Keratinocyte (primary cell): ENCODE measurements at places on chromosomes 3 and 15.

GRCh38 chr3:28018925-28019718 lies 222.3 kb upstream of the CMC1 start:
- H3K4me1 ChIP-seq = no peaks in the 10 kb centered on the region
- no peak overlapping the region for H3K27ac ChIP-seq
- H3K4me3 ChIP-seq = no peak overlapping the region
- no peak for DNase-seq
- H3K36me3 ChIP-seq = no peaks in the 10 kb centered on the region

DNA sequence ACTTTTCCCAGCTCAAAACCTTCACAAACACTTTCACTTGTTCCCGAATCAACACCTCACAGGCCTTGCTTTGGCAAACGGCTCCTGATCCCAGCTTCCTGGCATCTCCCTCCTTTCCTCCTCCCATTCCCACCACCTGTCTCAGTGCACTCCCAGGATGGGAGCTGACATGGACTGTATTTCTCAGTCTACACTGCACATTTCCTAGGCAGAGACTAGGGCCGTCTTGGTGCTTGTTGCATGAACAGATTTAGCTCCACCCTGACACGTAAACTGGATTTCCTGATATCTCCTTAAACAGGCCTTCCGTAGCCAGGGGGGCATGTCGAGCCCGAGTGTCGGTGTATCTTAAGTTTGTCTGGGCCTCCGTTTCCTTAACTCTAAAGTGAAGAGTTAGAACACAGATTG lies 790 bp upstream of the WHAMM start:
- no peak for DNase-seq
- H3K4me1 ChIP-seq = peaks cover 15% of the 10 kb centered on the region
- H3K27ac ChIP-seq = peak overlapping the region; percentile 92
- H3K27me3 ChIP-seq = no peaks in the 10 kb centered on the region
- no peak overlapping the region for H3K4me3 ChIP-seq

DNA sequence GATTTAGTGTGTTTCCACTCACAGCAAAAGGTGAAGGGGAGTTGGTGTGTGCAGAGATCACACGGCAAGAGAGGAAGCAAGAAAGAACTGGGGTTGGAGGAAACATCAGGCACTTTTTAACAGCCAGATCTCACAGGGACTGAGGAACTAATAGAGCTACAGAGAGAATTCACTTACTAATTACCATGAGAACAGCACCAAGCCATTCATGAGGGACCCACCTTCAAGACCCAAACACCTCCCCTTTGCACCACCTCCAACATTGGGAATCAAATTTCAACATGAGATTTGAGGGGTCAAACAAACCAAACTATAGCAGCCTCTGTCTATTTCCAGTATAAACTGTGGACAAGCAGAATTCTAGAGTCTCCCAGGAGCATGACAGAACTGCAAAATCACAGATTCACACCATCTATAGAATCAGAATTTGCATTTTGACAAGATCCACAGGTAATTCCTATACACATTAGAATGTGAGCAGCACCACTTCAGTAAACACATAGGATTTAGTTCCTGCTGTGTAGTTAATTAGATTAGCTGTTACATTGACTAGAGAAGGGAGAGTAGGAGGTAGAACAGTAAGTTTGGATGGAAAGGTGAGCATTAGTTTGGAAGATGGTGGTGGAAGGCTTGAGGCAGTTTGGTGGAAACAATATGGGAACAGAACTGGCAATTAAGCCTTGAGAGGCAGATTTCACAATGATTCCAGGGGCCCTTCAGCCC lies 311.7 kb downstream of the NSUN3 start:
- H3K36me3 ChIP-seq = no peaks in the 10 kb centered on the region
- DNase-seq = no peak
- no peaks in the 10 kb centered on the region for H3K27me3 ChIP-seq
- H3K27ac ChIP-seq = no peak overlapping the region
- H3K4me1 ChIP-seq = no peaks in the 10 kb centered on the region

GRCh38 chr3:42289026-42289425 lies 23.0 kb upstream of the CCK start:
- H3K4me3 ChIP-seq = no peak overlapping the region
- H3K27me3 ChIP-seq = peaks cover 5% of the 10 kb centered on the region
- no peak overlapping the region for H3K27ac ChIP-seq
- H3K4me1 ChIP-seq = no peaks in the 10 kb centered on the region
- no peak for DNase-seq

- no peak overlapping the region for H3K4me3 ChIP-seq
- no peak overlapping the region for H3K27ac ChIP-seq
- no peaks in the 10 kb centered on the region for H3K36me3 ChIP-seq
- no peaks in the 10 kb centered on the region for H3K27me3 ChIP-seq
- no peaks in the 10 kb centered on the region for H3K4me1 ChIP-seq
- DNase-seq = no peak
Measured at GRCh38 chr15:96889734-96890480, 559.4 kb downstream of the NR2F2 start.

DNA sequence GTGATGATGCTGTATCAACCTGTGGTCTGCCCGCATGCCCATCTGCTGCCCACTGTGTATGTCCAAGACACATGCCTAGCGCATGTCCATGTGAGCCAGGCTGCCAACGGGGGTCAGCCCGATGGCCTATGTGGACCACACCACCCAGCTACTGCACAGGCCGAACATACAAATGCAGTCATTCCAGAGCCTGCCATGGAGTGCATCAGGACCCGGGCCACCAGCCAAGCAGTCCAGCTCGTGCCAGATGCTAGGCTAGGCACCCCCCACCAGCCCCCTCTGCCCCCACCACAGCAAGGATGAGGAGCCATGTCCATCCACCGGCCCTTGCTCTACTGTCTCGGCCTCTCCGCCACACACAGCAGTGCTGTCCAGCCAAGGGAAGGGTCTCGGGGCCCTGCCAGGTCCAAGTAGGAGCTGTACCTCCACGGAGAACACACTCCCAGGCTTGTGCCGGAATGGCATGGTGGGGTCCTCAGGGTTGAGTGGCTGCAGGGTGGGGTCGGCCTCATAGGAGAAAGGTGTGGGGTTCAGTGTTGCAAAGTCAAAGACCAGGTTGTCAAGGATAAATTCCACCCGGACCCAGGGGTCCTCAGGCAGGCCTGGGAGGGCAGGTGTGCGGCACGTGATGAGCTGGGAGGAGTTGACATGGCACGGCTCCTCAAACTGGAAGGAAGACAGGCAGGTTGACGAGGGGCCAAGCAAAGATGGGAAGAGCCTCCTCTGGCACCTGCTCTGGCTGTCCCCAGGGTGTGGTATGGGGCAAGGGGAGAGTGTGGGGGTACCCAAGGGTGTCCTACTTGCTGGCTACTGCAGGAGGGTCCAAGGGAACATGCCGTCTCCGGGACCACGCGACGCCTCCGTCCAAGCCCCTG lies 15.3 kb downstream of the PLXNB1 start:
- no peak overlapping the region for H3K4me3 ChIP-seq
- DNase-seq = no peak
- H3K4me1 ChIP-seq = peaks cover 12% of the 10 kb centered on the region
- peaks cover 81% of the 10 kb centered on the region for H3K36me3 ChIP-seq
- H3K27me3 ChIP-seq = no peaks in the 10 kb centered on the region
- no peak overlapping the region for H3K27ac ChIP-seq

GRCh38 chr3:21140785-21141184 lies 610.2 kb downstream of the ZNF385D start:
- no peak for DNase-seq
- H3K4me3 ChIP-seq = no peak overlapping the region
- H3K4me1 ChIP-seq = no peaks in the 10 kb centered on the region

DNA sequence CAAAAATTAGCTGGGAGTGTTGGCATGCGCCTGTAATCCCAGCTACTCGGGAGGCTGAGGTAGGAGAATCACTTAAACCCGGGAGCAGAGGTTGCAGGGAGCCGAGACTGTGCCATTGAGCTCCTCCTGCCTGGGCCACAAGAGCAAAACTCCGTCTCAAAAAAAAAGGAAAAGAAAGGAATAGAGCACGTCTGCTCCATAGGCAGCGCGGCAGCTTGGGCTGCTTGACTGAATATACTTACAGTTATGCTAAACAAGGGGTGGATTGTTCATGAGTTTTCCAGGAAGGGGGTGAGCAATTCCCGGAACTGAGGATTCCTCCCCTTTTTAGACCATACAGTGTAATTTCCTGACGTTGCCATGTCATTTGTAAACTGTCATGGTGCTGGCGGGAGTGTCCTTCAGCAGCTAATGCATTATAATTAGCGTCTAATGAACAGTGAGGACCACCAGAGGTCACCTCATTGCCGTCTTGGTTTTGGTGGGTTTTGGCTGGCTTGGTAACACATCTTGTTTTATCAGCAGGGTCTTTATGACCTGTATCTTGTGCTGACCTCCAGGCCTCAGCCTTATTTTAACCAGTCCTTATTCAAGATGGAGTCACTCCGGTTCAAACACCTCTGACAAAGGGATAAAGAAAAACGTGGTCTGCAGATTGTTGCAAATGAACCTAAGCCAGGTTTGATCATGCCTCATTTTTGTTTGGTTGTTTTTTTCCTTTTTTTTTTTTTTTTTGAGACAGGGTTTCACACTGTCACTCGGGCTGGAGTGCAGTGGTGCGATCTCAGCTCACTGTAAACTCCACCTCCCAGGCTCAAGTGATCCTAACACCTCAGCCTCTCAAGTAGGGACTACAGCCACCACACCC lies 24.9 kb upstream of the SENP5 start:
- DNase-seq = no peak
- no peaks in the 10 kb centered on the region for H3K36me3 ChIP-seq
- no peak overlapping the region for H3K27ac ChIP-seq
- H3K4me3 ChIP-seq = no peak overlapping the region
- no peaks in the 10 kb centered on the region for H3K27me3 ChIP-seq
- peaks cover 3% of the 10 kb centered on the region for H3K4me1 ChIP-seq
